ENCODE measurements at places on chromosomes 7 and 10.

DNA sequence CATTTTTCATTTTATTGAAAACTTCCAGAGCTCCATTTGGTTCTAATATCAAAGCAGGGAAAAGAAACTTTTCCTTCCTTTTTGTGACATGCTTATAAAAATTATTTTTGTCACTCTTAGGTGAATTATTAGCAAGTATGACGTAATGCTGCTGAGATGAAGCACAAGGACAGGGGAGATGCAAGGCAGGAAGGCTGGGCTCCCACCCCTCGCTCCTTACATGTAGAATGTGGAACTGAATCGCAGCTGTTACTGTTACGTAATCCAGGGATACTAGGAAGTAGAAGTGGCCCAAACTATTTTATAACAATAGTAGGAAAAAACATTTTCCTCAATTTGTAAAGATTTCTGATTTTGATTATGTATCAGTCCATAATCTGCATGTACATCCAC is 17.1 kb upstream of the GTPBP4 start:
- no peak for DNase-seq

DNA sequence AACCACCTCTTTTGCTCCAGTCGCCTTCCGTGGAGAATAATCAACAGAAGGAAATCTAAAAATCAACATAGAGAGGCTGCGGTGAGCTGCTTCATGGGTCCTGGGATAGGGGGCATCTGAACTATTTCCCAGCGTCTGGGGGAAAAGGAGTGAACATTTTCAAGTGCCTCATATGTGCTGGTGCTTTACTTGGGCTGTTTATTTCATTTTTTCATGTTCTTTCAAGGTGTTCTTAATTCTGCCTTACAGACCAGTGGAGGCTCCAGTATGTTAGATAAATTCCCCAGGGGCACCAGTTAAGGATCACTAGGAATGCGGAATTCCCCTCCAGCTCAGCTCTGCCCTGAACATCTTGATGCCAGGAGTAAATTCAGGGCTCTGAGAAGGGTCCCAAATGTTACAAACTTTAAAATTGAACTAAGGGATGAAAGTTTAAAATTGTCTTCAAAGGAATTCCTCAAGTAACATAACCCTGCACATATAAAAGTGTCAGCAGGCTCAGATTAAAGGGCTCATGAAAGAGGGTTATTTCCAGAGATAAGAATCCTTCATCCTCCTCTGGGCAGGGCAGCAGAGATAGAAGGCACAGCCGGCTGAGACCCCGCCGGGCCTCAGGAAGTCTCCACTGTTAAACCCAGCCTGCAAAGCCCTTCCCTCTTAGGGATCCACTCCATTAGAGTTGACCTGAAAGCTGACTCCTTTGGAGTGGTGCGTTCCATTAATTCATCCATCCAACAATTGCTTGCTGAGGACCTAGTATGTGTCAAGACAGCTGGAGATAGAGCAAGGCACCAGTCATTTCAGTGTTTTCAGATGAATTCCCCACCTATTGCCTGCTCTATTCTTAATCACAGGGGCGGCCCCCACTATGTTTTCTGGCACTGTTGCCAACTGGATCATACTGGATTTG is 345.8 kb downstream of the KCNMA1 start:
- no peak for DNase-seq

- DNase-seq: no peak
These were observed 74.5 kb upstream of the CAPZA2 start for GRCh38 chr7:116787881-116788280.

DNA sequence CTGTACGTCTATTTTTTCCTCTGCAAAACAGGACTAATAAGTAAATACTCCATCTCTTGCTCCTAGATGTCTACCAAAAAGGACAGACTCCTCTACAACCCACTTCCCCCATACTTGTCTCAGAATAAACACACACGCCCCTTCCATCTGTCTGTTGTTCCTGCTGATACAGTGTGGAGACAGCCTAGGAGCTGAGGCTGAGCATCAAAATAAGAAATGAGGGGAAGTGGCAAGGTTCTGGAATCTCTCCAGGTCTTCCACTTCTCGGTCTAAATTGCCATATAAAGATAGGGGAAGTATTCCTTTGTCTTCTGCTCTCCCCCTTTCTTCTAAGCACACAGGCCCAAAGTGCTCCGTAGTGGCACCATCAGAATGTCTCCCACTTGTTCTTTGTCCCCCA is 30.8 kb upstream of the VSIR start:
- DNase-seq: no peak

DNA sequence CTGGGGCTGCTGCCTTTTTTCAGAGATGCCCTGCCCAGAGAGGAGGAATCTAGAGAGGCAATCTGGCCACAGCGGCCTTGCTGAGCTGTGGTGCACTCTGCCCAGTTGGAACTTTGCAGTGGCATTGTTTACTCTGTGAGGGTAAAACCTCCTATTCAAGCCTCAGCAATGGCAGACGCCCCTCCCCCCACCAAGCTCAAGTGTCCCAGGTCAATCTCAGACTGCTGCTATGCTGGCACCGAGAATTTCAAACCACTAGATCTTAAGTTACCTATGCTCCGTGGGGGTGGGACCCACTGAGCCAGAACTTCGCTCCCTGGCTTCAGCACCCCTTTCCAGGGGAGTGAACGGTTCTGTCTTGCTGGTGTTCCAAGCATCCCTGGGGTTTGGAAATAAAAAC is 77.2 kb downstream of the EXOC4 start:
- DNase-seq: no peak

Measured in stimulated activated CD4-positive, alpha-beta T cell treated with anti-CD3 and anti-CD28 coated beads, Interleukin-1b, Interleukin-23, amount 100 ng/mL, for 24 hours (primary cell).